ENCODE measurements at places on chromosomes 2 and 18.

DNA sequence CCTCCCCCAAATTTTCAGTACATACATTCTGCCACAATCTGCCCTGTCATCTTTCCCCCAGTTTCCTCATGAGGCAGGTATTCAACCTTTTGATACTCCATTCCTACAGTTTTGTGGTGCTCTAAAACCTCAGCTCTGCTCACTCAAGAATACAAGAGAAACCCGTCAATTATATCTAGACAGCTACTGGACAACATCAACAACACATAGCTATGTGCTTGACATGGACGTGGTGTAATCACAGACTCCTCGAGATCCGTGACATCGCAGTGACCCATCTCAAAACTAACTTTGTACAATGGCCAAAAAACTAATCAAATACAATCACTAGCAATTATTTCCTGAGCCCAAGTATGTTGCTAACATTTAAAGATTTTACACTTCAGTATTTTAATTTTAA is 23.6 kb downstream of the WDSUB1 start:
- DNase-seq: no peak

DNA sequence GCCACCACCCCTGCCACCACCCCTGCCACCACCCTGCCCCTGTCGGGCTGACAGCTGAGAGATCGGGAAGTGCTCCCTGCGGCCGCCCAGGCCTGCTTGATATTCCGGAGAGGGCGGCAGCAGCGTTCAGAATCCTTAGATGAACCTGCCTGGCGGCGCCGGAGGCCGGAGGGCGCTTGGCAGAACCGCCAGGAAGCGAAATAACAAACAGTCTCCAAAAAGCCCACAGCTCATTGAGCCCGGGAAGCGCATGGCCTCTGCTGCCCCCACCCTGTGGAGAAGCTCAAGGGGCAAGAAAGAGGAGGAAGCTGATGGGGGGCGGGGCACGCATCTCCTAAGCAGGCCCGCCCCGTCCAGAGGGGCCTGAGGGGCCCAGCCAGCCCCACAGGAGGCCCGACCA is 92.2 kb upstream of the MBOAT2 start:
- DNase-seq: no peak

DNA sequence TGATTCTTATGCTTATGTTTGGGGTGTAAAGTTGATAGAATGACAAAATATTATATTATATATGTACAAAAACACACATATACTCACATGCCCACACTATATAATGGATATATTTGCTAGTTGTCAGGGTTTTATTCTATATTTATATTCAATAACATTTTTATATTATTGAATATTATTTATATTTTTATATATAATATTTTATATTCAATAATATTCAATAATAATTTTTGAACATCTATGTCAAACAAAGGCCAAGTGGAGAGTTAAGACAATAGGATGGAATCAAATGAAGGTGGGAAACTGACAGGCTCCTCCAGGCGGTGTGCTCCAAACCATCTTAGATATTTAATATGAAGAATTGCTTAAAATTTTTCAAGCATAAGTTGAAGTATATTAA is 213.2 kb downstream of the MYT1L start:
- DNase-seq: no peak

GRCh38 chr2:219641390-219642068 is 14.1 kb downstream of the SLC4A3 start:
- DNase-seq: no peak

GRCh38 chr2:6872394-6872793 is 5.2 kb upstream of the RSAD2 start:
- no peak for DNase-seq

DNA sequence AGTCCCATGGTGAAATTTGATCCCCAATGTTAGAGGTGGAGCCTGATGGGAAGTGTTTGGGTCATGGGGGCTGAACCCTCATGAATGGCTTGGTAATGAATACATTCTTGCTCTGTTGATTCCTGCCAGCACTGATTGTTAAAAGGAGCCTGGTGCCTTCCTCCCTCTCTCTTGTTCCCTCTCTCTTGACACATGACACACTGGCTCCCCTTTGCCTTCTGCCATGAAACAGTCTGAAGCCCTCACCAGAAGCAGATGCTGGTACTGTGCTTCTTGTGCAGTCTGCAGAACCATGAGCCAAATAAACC is 30.6 kb upstream of the EPC2 start:
- DNase-seq: peak; percentile 54

GRCh38 chr2:65377556-65378192 is 54.7 kb downstream of the SPRED2 start:
- DNase-seq: no peak

DNA sequence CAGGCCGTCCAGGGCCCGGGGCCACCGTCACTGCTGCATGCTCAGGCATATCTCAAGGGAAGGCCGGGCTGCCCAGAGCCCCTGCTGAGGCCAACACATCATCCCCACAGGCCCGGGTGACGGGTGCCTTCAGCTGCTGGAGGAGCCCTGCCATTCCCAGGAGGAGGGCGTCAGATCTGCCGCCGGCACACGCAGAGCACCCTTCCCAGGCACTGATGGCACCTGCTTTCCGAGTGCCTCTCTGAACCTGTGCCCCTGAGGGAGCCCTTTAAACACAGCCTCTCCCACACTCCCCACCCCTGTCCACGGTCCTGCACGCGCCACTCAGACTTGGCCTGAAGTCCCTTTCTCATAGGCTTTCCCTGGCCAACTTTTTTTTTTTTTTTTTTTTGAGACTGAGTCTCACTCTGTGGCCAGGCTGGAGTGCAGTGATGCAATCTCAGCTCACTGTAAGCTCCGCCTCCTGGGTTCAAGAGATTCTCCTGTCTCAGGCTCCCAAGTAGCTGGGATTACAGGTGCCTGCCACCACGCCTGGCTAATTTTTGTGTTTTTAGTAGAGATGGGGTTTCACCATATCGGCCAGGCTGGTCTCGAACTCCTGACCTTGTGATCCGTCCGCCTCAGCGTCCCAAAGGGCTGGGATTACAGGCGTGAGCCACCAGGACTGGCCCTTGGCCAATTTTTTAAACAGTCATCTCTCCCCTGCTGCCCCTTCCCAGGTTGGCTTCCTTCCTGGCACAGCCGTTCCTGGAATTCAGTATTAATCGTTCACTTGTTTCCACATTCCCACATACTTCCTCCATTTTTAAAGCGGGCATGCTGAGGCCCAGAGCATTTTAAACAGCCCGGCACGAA is 211.7 kb downstream of the NDUFA10 start:
- no peak for DNase-seq

DNA sequence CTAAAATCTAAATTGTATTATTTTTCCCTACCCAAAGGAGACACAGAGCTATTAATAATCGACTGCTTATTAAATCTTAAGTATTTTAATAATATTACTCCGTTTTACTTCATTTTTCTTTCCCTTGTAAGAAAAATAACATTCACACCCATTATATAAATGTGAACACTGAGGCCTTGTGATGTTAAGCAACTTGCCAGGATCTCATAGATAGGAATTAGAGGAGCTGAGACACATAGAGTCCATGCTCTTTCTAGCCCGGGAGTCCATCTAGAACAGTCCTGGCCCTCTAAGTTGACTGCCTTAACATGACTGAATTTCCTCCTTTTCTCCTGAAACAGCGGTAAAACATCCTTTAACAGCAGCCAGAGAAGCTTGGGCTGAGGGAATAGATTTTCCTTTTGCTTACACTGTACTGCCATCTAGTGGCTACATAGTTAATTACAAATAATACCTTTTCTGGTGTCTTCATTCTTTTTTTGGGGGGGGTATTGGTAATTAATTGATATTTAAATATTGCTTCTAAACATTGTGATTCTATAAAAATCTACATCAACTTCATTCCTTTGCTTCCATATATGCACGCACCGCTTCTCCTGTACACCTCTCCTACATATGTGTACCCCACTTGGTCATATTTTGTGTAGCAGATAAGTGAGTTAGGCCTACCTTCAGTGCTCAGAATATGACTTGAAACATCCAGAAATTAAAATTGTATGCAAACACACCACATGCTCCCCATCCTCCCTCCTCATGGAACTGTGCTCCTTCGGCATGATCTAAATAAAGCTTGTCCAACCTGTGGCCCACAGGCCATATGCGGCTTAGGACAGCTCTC is 125.8 kb upstream of the HNMT start:
- DNase-seq: peak; percentile 45

Measured in neuronal stem cell (in vitro differentiated cells).